ENCODE measurements at places on chromosomes 16 and 17. TPM values are rescaled to one million over a fixed set of nuclear protein-coding genes. Genes with fewer than 3 reads are reported as not detected.

CNGB1 gene
- total RNA-seq = under 0.01 TPM

CRHR1 gene
- total RNA-seq = not detected

KRT10 gene
- total RNA-seq = 0.98 TPM

CRYBA1 gene
- not detected for total RNA-seq

PYDC1 gene
- total RNA-seq = not detected

SOX15 gene
- total RNA-seq = 0.33 TPM

ATP2C2 gene
- total RNA-seq = not detected

PIRT gene
- total RNA-seq = not detected

KCNH6 gene
- total RNA-seq = not detected

Measured in vein endothelial cell (primary cell).